Stimulated activated CD8-positive, alpha-beta memory T cell treated with anti-CD3 and anti-CD28 coated beads, Interleukin-15, amount 100 ng/mL, for 24 hours (primary cell): ENCODE measurements at places on chromosomes 7 and 10.

DNA sequence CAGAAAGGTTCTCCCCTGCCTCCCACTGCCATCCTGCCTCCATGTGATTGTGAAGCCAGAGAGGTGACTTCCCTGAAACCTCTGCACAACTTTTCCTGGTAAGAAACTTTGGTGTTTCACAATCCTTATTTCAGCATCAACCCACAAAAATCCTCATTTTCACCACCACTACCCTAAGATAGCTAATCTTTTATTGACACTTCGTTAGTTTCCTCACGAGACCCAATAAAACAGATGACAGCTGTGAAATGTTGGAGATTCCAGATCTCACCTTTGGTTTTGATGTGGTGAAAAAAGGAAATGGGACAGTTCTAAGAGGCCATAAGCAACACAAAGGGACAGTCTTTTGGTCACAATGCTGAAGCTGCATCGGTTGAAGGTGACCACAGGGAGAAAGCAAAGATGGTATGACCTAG is 59.9 kb upstream of the TM9SF3 start:
- DNase-seq: no peak

GRCh38 chr7:100371561-100372171 is 1.6 kb upstream of the PILRA start:
- DNase-seq: no peak

DNA sequence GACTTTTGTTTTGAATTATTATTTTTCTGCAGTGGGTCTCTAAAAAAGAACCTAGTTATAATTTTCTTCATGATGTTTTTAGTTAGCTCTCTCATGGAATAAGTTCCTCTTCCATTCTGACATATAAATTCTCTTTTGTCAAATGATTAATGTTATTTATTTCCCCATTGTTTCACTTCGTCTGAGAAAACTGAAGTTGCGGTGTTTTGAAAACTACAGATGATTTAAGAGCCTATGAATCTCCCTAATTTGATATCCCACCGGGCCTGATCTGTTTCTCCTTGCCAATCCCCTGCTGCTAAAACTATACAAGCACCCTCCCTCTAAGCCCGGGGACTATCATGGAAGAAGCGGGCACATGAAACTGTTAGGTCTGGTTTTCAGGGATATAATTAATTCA is 41.4 kb downstream of the HTR7 start:
- no peak for DNase-seq

- no peak for DNase-seq
Measured at GRCh38 chr10:3875842-3876235, 90.8 kb upstream of the KLF6 start.

- no peak for DNase-seq
Measured at GRCh38 chr7:80380957-80381356, 130.9 kb downstream of the GNAT3 start.

DNA sequence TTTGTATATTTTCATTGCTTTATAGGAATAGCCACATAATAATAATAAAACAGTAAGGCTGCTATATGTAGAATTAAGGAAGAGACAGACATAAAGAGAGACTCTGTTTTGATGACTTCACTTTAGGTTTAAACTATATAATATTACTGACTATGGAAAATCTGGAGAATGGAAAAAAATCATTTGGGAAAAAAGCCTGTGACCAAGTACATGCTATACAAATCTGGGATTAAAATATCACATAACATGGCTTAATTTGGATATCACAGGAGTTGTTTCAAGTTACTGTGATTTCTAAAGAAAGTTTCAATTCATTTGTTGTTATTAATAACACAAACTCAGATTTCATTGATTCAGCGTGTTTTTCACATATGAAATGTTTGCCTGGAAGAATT is 7.7 kb downstream of the PLCE1 start:
- DNase-seq: no peak

DNA sequence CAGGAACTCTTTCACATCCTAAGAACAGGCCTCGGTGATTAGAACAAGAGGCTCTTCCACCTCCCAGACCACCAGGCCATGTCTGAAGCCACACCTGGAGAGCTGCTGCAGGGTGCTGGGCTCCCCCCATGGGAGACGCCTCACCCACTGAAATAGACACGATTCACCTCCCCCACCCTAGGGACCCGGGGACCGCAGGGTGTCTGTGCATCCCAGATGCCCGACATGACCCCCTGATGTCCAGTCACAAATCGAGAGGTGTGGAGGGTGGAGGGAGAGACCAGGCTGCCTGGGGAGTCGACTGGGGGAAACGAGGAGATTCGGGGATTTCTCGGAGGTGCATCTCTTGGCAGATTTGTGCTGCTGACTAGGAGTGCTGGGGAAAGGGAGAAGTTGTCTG is 31.0 kb downstream of the CNPY1 start:
- no peak for DNase-seq

DNA sequence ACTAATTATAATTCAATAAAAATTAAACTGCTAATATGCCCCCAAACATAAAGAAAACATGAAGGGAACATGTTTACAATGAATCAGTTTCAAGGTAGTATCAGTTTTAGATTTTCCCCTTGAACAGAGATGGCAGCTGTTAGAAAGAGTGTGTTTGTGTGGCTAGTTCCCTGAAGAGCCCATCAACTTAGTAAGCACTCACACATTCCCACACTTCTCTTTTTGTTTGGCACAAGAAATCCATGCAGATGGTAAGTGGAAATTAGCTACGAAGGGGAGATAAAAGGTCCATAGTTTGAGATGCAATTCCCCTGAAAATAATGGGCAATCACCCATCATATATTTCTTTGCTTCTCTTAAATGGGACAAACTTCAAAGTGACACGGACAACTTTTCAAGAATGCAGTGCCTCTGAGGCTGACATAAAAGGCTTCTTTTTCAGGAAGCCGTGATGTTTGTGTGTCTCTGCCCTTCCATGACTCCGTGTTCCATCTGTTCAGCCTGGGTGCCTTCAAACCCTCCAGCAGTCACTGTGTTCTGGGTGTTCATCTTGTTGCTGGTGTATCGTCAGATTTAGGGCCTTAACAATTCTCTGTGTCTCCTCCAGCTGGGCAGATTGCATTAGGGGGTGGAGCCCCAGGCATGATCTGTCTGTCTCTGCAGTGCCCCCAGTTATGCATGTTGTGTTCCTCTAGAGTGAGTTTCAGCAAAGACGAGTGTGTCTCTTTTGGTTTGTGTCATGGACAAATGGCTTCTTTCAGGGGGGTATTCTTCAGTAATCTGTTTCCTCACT is 259.5 kb upstream of the NPY start:
- no peak for DNase-seq

- no peak for DNase-seq
Measured at GRCh38 chr7:140316165-140316661, 82.1 kb downstream of the SLC37A3 start.

- DNase-seq: no peak
Measured at GRCh38 chr10:92103376-92104090, 180.0 kb downstream of the BTAF1 start.

DNA sequence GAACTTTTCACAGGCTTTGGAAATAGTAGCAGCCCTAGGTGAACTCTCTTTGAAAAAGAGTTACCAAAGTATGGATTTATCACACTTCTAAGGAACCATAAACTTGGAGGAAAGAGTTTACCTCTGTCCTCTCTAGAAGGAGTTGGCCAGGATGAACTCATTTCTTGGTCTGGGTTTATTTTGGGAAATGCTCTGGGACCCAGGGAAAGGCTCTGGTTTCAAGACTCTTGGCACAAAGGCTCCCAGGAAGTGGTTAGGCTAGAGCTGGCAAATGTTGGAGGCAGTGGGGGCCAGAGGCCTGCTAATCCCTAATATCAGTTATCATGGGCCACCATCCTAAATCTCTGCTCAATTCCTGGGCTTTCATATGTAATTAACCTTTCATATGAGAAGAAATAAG is 36.3 kb upstream of the CDK6 start:
- no peak for DNase-seq

DNA sequence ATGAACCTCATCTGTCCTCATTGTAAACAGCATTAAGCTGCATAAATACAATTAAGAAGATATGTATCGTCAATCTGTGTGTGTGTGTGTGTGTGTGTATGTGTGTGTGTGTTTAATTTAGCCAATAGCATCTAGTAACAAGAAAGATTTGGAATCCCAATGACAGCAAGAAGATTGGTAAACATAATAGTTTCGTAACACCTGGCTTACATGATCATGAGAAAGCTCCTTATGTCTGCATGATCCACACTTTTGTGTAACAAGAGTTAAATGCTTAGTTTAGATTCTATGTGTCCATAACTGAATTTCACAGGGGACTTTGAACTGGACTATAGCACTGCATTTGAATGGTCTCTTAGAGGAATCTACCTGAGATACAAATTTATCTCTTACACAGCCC is 191.0 kb upstream of the BET1 start:
- DNase-seq: no peak

GRCh38 chr7:139341776-139342226 is 664 bp downstream of the FMC1 start:
- no peak for DNase-seq

GRCh38 chr10:97095701-97096260 is 90.0 kb downstream of the SLIT1 start:
- no peak for DNase-seq

DNA sequence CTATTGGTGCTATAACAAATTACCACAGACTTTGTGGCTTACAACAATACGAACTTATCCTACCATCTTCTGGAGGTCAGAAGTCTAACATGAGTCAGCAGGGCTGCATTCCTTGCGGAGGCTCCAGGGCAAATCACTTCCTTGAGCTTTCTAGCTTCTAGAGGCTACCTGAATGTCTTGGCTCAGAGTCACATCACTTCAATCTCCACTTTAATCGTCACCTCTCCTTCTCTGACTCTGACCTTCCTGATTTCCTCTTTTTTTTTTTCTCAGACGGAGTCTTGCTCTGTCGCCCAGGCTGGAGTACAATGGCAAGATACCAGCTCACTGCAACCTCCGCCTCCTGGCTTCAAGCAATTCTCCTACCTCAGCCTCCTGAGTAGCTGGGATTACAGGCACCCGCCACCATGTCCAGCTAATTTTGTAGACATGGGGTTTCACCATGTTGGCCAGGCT is 44.6 kb upstream of the ANAPC16 start:
- no peak for DNase-seq

- DNase-seq: no peak
Measured at GRCh38 chr7:77370606-77371005, 45.5 kb downstream of the GSAP start.

GRCh38 chr10:130041451-130042371 is 68.9 kb downstream of the C10orf143 start:
- DNase-seq: no peak

DNA sequence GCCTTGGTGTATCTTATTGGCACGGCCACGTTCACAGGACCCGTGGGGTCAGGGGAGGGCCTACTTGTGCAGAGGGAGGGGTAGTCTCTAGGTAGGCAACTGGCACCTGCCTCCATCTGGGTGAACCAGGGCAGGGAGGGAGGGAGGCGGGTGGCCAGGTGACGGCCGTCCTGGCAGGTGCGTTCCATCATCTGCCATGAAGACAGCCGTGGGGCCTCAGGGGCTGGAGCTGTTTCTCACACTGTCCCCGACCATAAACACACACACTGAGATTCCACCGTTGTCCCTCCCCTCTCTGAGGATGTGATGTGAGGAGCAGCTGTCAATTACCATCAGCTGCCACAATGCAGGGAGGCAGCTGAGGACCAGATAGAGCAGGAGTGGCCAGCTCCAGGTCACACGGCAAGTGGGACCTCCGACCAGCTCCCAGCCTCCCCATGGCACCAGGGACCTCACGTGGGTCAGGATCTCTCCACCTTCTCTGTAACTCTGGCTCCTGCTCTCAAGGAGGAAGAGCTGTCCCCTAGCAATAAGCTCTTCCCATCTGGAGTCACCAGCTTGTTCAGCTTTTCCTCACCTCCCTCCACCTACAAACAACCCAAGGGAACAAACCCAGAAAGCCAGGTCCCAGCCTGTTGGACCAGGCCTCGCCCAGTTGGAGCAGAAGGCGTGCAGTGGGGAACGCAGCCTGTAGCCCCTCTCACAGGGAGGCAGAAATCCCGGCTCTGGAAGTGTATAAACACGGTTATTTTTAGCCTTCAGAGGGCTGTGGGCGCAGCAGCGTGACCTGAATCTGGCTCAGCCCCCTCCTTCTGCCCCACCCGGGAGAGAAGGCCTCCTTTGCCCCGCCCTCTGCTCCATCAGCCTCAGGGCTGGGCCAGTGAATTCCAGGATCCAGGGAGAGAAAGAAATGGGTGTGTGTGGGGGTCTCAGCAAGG is 33.1 kb downstream of the ZMIZ1 start:
- DNase-seq: no peak

GRCh38 chr10:29099415-29099814 is 189.5 kb upstream of the LYZL1 start:
- DNase-seq: no peak

GRCh38 chr7:8613191-8613590 is 179.8 kb downstream of the NXPH1 start:
- no peak for DNase-seq

- no peak for DNase-seq
Measured at GRCh38 chr10:116477986-116478664, 50.5 kb downstream of the PNLIPRP3 start.

- no peak for DNase-seq
Measured at GRCh38 chr10:93422118-93422517, 60.0 kb downstream of the MYOF start.

- no peak for DNase-seq
Measured at GRCh38 chr7:145293228-145293701, 457.4 kb upstream of the TPK1 start.

DNA sequence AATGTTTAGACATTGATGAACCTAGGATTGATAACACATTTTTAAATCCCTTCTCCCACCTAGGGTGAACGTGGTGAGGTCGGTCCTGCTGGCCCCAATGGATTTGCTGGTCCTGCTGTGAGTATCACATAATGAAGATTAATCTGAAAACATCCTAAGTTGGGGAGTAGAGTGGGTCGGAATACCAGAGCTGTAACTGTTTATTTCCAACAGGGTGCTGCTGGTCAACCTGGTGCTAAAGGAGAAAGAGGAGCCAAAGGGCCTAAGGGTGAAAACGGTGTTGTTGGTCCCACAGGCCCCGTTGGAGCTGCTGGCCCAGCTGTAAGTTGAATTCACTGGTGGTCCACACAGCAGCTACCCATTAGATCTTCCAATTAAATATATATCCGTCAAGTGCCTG is 25.6 kb downstream of the COL1A2 start:
- no peak for DNase-seq

- DNase-seq: no peak
Measured at GRCh38 chr10:22945934-22946673, 18.3 kb downstream of the ARMC3 start.

GRCh38 chr7:44607141-44608068 is 978 bp downstream of the OGDH start:
- DNase-seq: no peak

DNA sequence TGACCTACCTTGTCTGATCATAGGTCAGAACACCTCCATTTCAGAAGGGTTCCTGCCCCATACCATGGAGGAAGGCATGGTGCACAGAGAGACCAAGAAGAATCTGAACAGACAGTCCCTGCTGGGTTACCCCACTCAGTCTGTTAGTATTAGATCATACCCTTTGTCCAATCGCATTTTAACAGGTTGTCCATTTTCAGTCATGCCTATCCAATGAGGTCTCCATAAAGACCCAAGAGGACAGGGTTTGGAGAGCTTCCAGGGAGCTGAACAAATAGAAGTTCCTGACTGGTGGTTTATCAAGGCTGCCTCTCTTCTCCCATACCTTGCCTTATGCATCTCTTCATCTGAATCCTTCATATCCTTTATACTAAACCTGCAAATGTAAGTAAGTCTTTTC is 21.2 kb upstream of the SLC16A12 start:
- DNase-seq: no peak
